Right atrium auricular region (tissue), 2 donors: ENCODE measurements at places on chromosomes 6 and 20. TPM values are rescaled to one million over a fixed set of nuclear protein-coding genes. Genes with fewer than 3 reads are reported as not detected.

The CAGE1 gene
- total RNA-seq: not detected

The ZNF165 gene
- total RNA-seq: 1.1 TPM

GRCh38 chr6:75368151-75368779 lies 83.7 kb upstream of the TMEM30A start:
- no peak for DNase-seq

The RBBP8NL gene
- not detected for total RNA-seq

DNA sequence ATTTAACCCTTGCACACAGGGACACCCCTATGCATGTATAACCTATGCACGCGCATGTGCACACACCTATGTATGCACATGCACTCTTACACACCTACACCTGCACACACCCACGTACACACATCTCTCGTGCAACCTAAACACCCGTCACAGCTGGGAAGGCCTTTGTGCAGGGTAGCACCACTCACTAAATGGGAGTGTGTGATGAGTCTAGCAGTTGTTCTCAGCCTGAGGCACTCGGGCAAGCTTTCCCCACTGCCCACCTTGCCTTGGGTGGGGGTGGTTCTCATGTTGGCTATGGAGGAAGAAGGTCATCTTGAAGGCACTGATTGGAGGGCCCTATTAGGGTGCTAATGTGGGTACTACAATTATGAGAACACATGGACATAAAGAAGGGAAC lies 85.8 kb downstream of the DLL1 start:
- peak; percentile 34 for DNase-seq

DNA sequence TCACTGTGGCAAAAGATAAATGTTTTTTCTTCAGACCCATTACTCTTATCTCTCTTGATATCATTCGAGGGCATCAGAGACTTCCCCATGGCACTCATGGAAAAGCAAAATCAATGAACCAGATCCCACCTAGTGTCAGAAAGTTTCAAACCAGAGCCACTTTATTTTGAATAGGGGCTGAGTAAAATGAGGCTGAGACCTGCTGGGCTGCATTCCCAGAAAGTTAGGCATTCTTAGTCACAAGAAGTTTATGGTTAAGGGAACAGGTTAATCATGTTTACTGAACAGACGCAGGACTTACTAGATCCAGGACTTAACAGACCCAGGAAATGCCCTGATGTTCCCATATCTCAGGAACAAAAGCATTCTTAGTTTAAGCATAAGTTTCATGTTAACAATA lies 369.9 kb downstream of the BTBD3 start:
- no peak for DNase-seq

- no peak for DNase-seq
Measured at GRCh38 chr6:69489970-69490369, 306.8 kb downstream of the LMBRD1 start.

DNA sequence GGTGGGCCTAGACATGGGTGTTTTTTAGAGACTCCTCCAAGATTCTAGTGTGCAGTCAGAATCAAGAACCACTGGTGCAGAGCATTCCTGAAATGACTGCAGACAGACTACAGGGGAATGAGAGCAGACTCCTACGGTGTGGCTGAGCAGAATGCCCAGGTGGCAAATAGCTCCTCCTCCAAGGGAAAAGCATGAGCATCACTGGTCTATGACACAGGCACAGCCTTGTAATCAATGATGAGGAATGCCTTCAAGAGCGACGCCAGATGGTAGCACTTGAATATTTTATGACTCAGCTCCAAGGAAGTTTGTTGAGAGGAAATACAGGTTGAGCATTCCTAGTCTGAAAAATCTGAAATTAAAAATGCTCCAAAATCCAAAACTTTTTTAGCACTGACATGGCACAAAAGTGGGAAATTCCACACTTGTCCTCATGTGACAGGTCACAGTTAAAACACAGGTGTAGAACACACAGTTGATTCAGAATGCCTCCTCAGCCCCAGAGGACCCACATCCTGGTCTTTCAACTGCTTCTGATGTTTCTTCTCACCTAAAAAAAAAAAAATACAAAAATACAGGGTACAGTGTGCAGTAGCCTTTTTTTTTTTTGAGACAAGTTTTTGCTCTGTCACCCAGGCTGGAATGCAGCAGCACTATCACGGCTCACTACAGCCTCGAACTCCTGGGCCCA lies 10.6 kb upstream of the FAM8A1 start:
- DNase-seq: no peak

- DNase-seq: no peak
Measured at GRCh38 chr6:139027620-139028182, 844 bp upstream of the ABRACL start.

DNA sequence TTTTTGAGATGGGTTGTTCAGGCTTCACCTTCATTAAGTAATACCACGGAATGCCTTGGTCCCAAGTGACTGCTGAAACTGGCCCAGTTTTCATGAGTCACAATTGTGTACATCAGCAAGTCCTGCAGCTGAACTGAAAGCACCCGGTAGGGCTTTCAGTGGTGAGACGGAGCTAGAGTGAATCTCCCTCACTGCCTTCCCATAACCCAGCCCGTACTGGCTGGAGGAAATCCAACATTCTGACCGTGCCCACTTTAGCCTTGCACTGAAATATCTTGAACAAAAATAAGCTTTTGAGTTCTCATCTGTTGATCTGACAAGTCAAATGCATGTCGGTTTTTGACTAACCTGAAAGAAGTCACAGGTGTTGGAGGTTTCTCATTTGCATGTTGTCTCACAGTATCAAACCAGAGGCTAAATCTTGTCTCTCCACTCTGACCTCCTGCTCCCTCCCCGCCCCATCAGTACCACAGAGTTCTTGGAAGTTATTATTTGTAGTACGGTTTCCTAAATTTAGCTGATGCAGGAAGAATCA lies 35.9 kb downstream of the DUSP22 start:
- DNase-seq: peak; percentile 87

The KCNK5 gene
- 2.0 TPM for total RNA-seq

- no peak for DNase-seq
Measured at GRCh38 chr6:167898673-167899311, 72.1 kb downstream of the AFDN start.

The SFTA2 gene
- not detected for total RNA-seq

DNA sequence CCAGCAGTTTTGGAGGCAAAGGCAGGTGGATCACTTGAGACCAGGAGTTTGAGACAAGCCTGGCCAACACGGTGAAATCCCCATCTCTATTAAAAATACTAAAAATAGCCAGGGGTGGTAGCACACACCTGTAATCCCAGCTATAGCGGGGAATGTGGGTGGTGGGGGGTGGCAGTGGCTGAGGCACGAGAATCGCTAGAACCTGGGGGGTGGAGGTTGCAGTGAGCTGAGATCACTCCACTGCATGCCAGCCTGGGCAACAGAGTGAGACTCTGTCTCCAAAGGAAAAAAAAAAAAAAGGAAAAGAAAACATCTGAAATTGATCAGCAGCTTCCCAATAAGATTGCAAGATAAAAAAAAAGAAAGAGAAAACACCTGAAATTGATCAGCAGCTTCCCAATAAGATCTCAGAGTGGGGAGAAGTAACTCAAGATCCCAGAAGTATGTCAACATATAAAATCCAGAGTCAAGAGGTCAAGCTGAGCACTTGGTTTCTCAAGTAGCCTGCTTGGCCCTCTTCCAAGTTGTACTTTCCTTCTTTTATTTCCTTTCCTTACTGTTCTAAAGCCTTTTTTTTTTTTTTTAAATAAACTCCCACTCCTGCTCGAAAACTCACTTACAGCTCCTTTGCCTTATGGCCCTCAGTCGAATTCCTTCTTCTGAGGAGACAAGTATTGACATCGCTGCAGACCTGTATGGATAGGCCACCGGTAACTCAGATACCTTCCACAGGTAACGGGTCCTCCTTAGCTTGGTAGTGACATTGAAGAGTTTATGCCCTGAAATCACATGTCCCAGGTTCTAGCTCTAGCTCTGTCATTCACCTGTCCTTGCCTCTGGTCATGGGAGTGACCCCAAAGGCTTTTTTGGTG lies 368.5 kb upstream of the SYNCRIP start:
- DNase-seq: no peak

DNA sequence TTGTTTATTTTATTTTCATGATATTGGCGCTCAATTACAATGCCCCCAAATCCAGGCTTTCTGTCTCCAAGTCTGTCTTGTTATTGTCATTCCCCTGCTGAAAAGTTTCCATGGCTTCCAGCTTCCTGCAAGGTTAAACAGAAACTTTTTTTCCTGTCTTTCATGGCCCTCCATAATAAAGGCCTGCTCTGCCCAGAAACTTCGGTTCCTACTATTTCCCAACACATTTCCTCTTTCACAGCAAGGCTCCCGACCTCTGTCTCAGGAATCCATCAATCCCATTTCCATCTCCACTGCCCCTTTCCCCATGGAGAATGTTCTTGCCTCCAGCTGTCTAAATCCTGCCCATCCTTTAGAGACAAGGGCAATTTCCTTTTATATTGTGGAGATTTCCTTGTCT lies 365.2 kb upstream of the JARID2 start:
- DNase-seq: no peak

GRCh38 chr6:79833964-79834284 lies 113.4 kb downstream of the ELOVL4 start:
- no peak for DNase-seq

- DNase-seq: no peak
Measured at GRCh38 chr20:5222919-5223634, 93.7 kb downstream of the PROKR2 start.

DNA sequence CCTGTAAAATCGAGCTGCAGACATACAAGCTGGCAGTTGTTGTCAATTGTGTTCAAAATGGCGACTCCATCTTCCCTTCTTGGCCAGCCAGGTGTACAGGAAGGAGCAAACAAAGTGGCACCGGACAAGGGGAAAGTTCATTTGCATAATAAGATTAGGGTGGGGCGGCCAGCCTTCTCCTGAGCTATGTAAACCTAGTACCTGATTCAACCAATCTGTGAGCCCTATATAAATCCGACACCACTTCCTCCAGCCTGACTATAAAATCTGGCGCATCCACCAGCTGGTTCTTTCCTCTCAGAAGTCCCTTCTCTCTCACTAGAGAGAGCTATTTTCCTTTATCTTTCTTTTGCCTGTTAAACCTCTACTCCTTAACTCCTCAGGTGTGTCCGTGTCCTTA lies 8.1 kb upstream of the HBS1L start:
- DNase-seq: no peak

GRCh38 chr6:155117256-155117655 lies 122.1 kb downstream of the TIAM2 start:
- DNase-seq: no peak

DNA sequence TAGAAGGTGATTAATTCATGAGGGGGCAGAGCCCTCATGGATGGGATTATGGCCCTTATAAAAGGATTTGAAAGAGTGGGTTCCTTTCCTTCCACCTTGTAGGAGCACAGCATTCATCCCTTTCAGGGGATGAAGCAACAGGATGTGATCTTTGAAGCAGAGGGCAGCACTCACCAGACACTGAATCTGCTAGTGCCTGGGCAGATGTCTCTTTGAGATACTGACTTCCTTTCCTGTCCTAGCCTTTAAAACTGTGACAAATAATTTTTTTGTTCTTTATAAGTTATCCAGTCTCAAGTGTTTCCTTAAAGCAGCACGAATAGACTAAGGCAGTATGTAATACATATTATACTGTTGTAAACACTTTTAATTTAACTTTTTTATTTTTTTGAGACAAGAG lies 538.6 kb upstream of the RNF217 start:
- no peak for DNase-seq

DNA sequence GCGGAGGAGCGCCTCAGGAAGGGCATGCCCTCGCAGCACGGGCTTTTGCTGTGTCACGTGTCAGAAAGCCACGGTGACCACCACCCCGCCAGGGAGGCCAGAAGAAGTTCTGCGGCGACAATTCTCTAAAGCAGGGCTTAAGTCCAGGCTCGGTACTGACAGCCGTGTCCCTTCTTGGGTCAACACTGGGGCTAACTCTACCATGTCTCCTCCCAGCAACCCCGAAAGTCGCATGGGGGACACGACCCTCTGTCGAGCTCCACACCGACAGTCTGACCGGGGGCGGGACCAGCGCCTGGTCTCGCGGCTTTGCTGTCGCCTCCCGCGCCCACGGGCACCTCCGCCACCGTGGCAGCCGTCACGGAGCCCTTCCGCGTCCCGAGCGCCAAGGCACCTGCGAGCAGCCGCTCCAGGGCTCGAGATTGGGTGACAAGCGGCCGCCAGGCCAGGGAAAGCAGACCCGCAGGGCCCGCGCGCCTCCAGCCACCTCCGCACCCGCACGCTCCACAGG lies 534 bp downstream of the NANP start:
- DNase-seq: peak; percentile 65

The SLPI gene
- 306 TPM for total RNA-seq

GRCh38 chr6:34795836-34796425 lies 4.0 kb downstream of the BLTP3A start:
- no peak for DNase-seq

GRCh38 chr6:156526081-156526480 lies 251.1 kb upstream of the ARID1B start:
- DNase-seq: no peak

DNA sequence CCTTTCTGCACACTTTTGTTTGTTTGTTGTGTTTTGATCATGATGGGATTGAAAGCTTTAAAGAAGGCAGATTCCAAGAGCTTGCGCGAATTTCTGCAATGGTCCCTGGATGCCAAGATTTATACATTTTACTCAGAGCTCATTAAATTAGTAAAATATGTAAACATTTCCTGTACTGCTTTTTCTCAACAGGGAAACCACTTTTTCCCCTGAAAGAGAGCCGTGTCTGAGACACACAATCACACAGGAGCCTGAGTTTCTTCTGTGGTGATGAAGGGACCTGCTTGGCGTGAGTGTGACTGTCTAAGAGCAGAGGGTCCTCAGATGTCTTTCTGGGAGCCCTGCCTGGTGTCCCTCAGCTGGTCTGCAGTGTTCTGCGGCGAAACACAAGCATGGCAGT lies 12.1 kb upstream of the TAGAP start:
- DNase-seq: no peak

DNA sequence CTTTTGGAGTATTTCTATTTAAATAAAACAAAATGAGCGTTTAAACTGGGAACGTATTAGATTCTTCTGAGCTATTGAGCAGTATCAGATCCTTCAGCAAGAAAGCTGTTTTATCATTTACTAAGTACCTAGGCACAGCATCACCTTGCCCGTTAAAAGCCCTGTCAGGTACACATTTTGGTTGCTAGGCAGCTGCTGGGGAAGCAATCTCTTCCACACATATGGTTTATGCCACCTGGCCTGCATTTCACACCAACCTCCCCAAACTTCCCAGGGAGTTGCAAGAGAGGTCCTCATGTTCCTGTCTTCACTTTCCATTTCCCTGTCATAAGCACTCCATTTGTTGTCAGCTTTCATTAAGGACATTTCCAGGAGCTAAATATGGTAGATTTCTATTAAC lies 400.1 kb downstream of the PLCB1 start:
- no peak for DNase-seq

DNA sequence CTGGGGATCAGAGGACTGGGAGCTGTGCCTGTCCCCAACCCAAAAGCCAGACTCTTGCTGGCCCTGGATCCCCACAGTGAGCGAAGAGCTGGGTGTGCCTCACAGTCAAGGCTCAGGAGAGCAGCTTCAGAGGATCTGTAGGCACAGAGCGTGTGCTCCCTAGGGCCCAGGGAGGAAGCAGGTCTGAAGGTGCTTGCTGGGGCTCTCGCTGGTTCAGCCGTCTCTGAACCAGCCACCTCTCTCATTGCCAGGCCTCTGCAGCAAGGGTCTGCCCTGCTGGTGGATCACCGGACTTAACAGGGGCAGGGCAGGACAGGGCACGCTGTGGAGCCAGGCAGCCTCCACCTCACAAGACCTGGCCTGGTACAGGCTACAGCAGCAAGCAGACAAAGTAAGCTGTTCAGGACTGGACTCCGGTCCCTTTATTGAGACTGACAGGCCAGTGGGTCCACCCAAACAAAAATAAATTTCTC lies 13.8 kb downstream of the PCIF1 start:
- no peak for DNase-seq

- no peak for DNase-seq
Measured at GRCh38 chr6:5155906-5156305, 70.8 kb downstream of the PPP1R3G start.

- peak; percentile 87 for DNase-seq
Measured at GRCh38 chr6:28443112-28443773, at the start of gene ZSCAN23. ZSCAN23 (minus strand) TSS chr6:28443491; CDS start chr6:28436266, 7,225 bp downstream.

The TGM3 gene
- not detected for total RNA-seq
